ENCODE measurements at places on chromosomes 13 and 19. TPM values are rescaled to one million over a fixed set of nuclear protein-coding genes. Genes with fewer than 3 reads are reported as not detected.

- no peak for DNase-seq
Measured at GRCh38 chr19:16295057-16295456, 29.6 kb upstream of the KLF2 start.

GRCh38 chr19:13881251-13881691, 4.3 kb downstream of the NANOS3 start:
- no peak for DNase-seq

- DNase-seq = no peak
Measured at GRCh38 chr13:26653842-26654241, 96.4 kb downstream of the WASF3 start.

DNA sequence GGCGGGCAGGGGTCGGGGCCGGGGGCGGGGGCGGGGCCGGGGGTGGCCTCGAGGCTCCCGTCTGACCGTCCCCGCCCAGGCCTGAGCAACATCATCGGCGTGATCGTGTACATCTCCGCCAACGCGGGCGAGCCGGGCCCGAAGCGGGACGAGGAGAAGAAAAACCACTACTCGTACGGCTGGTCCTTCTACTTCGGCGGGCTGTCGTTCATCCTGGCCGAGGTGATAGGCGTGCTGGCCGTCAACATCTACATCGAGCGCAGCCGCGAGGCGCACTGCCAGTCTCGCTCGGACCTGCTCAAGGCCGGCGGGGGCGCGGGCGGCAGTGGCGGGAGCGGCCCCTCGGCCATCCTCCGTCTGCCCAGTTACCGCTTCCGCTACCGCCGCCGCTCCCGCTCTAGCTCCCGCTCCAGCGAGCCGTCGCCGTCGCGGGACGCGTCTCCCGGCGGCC, 9.4 kb upstream of the CACNG6 start:
- no peak for DNase-seq

- no peak for DNase-seq
Measured at GRCh38 chr19:23318143-23318542, 67.9 kb upstream of the ZNF724 start.

DNA sequence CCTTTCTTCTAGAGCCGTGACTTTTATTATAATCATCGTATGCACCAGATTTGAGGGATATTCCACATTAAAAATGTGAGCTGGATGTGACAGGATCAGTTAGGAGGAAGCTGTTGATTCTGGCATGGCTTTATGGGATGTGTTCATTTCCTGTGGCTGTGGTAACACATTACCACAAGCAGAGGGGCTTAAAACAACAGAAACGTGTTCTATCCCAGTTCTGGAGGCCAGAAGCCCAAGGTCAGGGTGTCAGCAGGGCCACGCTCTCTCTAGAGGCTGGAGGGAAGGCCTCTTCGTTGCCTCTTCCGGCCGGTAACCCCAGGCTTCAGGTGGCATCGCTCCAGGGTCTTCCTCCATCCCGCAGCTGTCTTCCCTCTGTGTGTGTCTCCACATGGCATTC, 14.5 kb downstream of the MED25 start:
- no peak for DNase-seq

DNA sequence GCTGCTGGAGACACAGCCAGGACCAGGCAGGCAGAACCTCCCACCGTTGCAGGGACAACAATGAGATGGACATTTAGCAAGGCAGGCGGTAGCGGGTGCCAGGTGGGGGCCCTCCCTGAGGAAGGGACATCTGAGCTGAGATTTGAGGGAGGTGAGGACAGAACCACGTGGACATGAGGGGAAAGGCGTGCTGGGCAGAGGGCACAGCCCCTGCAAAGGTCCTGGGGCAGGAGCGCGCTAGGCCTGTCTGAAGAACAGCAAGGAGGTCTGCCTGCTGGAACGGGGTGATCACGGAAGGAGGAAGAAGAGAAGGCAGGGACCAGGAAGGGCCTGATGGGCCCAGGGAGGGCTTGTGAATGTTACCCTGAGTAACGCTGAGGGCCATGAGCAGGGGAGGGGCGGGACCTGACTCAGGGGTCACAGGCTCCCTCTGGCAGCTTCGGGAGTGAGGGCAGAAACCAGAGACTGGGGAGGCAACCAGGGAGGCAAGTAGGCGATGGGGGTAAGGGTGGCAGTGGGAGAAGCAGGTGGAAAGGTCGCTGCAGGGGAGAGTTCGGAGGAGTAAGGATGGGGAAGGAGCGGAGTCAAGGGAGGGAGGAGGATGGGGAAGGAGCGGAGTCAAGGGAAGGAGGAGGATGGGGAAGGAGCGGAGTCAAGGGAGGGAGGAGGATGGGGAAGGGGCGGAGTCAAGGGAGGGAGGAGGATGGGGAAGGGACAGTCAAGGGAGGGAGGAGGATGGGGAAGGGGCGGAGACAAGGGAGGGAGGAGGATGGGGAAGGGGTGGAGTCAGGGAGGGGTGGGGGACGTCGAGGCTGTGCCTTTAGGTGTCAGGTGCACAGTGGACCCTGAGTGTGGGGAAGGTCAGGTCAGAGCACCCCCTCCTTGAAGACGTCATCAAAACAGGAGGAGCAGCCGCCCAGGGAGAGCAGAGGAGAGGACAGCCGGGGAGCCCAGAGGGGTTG, 15.7 kb upstream of the B3GNT3 start:
- no peak for DNase-seq

- DNase-seq = no peak
Measured at GRCh38 chr13:109783447-109783814, 3.0 kb downstream of the IRS2 start.

DNA sequence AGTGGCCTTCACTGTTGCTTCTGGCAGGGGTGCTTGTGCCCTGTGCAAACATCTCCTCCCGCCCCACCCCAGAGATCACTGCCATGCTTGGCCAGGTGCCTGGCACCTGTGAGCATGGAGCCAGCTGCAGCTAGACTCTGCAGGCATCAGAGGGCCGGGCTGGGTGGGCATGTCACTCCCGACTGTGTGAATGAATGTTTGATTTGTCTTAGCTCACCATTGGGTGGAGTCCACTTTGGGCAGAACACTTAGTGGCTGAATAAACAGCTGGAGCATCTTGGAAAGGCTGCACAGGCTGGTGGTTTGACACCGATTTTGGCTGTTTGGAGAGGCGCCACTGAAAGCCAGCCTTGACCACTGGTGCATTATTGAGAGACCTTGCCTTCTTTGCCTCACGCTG, 267.3 kb downstream of the DLEU7 start:
- DNase-seq = no peak

GRCh38 chr13:77480066-77480465, 55.4 kb upstream of the SCEL start:
- DNase-seq = no peak

GRCh38 chr13:104784891-104785290, 1718.7 kb upstream of the SLC10A2 start:
- DNase-seq = no peak

GRCh38 chr19:19877724-19878123, 12.0 kb downstream of the ZNF253 start:
- DNase-seq = no peak

GRCh38 chr19:34269968-34270621, 15.7 kb downstream of the GARRE1 start:
- peak; percentile 60 for DNase-seq

GRCh38 chr13:50735071-50735470, 108.4 kb downstream of the DLEU7 start:
- DNase-seq = no peak

- no peak for DNase-seq
Measured at GRCh38 chr19:40366697-40367561, 18.4 kb downstream of the PLD3 start.

DNA sequence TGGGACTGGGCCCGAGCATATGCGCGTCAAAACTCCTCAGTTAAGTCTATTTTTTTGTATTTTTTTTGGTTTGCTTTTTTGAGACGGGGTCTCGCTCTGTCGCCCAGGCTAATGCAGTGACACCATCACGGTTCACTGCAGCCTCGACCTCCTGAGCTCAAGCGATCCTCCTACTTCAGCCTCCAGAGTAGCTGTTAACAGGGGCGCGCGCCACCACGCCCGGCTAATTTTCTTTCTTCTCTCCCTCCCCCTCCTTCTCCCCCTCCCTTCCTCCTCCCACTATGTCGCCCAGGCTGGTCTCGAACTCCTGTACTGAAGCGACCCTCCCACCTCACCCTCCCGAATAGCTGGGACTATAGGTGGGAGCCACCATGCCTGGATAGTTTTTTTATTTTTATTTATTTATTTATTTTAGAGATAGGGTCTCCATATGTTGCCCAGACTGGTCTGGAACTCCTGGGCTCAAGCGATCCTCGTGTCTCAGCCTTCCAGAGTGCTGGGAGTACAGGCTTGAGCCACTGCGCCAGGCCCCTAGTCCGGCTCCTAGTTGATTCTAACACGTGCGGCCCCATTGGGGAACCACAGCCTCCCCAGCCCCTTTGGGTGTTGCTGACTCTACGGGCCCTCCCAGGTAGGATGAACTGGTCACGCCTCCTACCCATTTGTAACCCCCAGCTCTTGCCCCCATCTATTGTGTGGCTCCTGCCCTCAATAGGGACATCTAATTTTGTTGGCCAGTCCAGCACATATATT, 806 bp upstream of the ZNF837 start:
- no peak for DNase-seq

GRCh38 chr19:35348911-35349611, 1.4 kb downstream of the FFAR1 start:
- no peak for DNase-seq

GRCh38 chr13:25112695-25113255, 16.8 kb downstream of the PABPC3 start:
- no peak for DNase-seq

DNA sequence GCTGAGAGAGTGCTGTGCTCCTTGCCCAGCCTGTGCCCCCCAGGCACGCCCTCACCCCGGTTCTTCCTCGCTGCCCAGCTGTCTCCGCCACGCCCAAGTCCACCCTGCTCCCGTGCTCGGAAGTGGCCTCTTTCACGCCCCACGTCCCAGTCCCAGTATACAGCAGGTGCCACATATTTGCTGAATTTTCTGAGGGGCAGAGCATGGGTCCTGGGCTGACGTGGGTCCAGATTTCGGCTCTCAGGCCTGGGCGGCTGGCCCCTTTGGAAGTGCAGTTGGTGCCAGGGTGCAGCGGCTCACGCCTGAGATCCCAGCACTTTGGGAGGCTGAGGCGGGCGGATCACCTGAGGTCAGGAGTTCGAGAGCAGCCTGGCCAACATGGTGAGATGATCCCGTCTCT, 3.4 kb downstream of the HCN2 start:
- no peak for DNase-seq

GRCh38 chr13:33997574-33997973, 179.6 kb downstream of the RFC3 start:
- DNase-seq = no peak

GRCh38 chr13:33079960-33080359, 63.7 kb downstream of the KL start:
- no peak for DNase-seq

DNA sequence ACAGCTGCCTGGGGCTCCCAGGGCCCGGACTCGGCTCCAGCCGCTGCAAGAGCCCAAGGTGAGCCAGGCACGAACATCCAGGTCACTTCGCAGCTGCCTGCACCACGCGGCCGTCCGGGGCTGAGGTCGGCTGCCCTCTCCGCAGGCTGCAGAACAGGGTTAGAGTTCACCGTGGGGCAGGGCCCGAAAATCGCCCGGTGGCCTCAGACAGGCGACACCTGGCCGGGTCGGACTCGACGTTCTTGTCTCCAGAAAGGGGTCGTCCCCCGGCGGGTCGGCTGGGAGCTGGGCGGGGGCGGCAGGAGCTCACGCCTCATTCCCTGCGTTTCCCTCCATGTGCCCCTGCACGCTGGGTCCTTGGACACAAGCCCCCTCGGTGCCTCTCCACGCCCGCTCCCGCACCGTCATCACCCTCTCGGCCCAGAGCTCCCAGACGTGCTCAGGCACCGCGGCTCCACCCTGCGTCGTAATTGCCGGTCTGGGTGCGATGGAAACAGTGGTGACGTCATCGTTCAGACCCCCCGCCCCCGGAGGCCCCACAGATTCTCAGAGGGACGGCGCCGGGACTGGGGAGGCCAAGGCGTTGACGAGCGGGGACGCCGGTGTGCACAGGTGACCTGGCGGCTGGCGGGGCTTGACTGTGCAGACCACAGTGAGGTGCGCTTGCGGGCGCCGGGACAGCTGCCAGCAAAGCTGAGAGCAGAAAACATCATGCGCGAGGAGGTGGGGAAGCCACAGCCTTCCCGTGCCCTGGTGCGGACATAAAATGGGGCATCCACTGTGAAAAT, 4.0 kb upstream of the GRIN3B start:
- no peak for DNase-seq

DNA sequence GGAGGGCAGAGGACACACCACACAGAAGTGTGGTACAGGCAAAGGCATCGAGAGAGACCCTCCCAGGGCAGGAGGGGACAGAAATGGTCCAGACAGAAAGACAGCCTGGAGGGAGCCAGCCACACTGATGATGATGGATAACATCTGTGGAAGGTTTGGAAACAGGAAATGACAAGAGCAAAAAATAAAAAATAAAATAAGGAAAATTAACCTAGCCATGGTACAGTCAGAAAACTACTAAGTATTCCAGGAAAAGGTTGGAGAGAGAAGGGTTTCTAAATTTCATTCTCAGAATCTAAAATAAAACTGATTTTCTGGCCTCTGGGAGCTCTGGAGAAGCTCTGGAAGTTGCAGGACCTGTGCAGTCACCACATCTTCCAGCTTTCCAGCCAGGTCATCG, 115.2 kb upstream of the VSTM2B start:
- DNase-seq = no peak

DNA sequence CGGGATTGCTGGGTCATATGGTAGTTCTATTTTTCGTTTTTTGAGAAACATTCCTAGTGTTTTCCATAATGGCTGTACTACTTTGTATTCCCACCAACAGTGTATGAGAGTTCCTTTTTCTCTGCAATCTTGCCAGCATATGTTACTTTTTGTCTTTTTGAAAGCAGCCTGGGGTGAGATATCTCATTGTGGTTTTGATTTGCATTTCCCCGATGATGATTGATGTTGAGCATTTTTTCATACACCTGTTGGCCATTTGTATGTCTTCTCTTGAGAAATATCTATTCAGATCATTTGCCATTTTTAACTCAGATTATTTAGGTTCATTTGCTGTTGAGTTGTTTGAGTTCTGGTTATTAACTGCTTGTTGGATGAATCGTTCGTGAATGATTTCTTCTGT, 18.5 kb upstream of the ATP12A start:
- no peak for DNase-seq

DNA sequence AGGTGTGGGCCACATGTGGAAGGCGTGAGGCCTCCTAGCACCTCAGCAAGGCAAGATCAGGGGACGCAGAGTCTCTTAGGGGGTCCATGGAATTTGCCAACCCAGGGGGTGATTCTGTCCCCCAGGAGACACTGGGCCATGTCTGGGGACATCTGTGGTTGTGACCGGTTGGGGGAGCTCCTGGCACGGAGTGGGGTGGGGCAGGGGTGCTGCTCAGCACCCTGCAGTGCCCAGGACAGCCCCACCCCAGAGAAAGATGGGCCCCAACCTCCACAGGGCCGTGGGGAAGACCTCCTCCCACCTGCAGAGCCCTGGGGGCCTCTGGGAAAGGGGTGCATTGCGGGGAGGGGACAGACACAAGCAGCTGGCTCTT, 4.0 kb downstream of the MKNK2 start:
- no peak for DNase-seq

CDC34 gene
- polyA plus RNA-seq = 56.1 TPM

SERTAD3 gene
- 37.7 TPM for polyA plus RNA-seq

ASPDH gene
- polyA plus RNA-seq = 10.9 TPM

GAPDHS gene
- polyA plus RNA-seq = not detected

C19orf38 gene
- polyA plus RNA-seq = 2.0 TPM

ENOX1 gene
- polyA plus RNA-seq = 11.7 TPM

KLK13 gene
- polyA plus RNA-seq = 0.55 TPM

MCF2L gene
- polyA plus RNA-seq = 36.8 TPM

BEST2 gene
- polyA plus RNA-seq = not detected
